Activated T-helper 9 cell treated with anti-CD3 and anti-CD28 coated beads, Interleukin-2, amount 50 U/mL, for 16 hours (primary cell): ENCODE measurements at places on chromosomes 5 and 9.

DNA sequence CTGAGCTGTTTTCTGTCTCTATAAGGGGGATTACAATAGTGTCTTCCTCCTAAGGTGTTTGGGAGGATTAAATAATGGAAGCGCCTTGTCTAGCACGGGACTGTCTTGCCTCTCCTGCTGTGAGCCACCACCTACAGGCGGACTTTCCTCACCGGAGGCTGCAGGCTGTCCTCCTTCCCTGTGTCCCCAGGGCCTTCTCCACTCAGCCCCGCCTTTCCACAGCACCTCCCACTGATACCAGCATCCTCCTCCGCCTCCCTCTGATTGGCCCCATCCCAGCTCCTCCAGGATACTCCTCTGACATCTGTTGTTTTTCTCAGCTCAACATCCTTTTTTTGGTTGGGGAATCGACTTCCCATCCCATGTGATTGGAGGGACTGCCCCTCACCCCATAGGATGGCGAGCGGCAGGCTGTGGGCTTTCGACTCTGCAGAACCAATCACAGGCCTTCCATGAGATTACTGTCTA is 851 bp upstream of the ZDHHC12 start:
- peak; percentile 25 for DNase-seq

DNA sequence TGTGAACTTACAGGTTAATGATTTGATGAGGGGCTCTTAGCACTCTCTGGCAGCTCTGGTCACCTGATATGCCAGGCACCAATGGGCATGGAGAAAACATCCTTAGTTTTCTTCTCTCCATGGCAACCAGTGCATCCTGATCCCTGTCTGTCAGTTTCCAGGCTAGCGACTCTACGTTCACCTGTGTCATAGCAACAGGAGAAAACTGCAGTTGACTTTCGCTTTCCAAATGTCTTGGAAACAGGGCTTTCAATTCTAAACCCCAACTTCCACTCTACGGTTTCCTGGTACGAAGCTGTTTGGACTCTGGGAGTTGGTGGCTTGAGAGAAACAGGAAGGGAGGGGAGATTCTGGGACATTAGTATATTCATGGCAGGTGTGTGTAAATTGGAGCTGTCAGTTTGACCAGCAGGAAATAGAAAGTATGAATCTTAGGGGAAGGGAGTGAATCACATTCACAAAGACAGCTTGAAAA is 74.4 kb downstream of the SLC28A3 start:
- no peak for DNase-seq

GRCh38 chr5:169022718-169023117 is 278.2 kb downstream of the SLIT3 start:
- no peak for DNase-seq

DNA sequence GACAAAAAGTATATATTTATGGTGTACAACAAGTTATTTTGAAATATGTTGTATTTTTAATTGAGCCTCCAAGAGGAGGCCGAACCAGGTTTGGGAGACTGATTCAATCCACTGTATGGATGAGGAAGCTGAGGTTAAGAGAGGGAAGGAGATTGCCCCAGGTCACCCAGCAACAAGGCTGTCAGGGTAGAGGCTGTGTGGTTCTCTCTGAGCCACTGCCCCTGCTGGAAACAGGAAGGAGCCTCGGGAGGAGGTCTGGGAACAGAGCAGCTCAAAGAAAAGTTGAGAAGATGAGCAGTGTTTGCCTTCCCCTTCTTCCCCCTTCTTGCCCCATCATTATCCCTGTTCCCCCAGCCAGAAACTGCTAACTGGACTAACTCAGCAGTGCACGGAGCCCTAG is 6.6 kb upstream of the FAT2 start:
- DNase-seq, result no peak

DNA sequence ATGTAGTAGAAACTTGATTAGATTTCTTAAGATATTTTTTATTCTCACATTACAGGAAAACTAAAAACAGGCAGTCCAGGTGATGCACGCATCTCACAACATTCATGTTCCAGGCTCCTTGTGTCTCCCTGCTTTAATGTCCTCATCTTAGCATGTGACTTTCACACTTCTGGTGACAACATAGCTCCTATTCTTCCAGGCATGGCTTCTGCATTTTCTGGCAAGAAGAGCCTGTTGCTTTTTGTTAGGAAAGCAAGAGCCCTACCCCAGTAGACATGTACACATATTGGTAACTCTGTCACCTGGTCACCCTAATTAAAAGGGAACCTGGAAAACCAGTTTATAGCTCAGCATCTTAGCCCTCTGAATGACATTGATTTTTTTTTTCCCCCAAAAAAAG is 92.5 kb downstream of the PPIC start:
- DNase-seq, result no peak

GRCh38 chr5:140025736-140026135 is 17.4 kb downstream of the NRG2 start:
- no peak for DNase-seq

DNA sequence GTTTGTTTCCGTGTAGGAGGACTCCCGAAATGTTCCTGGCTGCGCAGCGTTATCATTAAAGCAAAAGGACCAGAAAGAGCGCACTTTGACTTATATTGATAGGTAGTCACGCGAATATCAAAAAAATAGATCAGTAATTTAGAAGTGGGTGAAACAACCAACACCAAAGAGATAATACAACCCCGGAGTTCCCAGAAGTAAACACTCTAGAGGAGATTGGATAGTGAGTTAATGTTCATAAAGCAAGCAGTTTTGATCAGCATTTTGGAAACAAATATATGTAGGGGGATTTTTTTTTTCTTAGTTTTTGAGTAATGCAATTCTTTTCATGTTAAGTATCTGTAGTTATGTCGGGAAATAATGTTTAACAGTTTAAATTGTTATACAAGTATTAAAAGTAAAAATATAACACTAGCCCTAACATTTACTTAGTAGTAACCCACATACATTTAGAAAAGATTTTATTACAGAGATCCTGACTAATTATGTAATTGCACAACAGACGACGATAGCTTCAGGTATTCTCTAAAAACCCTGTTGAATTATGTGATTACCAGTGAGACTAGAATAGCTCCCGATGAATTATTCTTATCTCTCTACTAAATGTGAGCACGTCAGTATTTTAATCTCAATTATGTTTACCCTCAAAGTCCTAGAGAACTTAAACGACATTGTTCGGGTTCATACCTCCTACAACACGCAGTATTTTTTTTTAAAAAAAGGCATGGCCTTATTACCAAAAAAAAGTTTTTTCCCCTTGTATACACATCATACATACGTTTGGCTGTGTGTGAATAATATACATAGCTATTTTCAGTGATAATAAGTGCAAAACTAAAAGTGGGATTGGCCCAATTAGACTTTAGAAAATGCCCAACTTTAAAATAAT is 9.4 kb upstream of the NFIB start:
- DNase-seq, result no peak

- DNase-seq, result no peak
Observed at GRCh38 chr5:150180241-150181026, 9.4 kb upstream of the SLC6A7 start.

- no peak for DNase-seq
Observed at GRCh38 chr5:171969288-171969880, 37.1 kb downstream of the FBXW11 start.

- DNase-seq, result no peak
Observed at GRCh38 chr5:83107692-83108420, 30.5 kb downstream of the XRCC4 start.

DNA sequence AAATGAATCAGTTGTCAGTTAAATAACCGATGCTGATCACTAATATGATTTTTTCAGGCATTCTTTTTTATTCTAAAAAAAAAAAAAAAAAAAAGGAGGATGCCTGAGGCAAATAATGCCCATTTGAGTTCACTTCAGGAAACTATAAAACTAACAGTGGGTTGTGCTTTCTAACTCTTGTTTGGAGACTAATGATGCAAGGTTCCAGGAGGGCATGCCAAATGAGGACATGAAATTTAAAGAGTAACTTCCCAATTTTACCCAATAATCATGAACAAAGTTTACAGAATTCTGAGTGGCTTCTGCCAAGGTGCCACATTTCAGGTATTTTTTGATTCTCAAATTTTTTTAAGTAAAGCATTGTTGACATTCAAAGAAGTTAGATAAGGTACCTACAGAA is 41.0 kb downstream of the CEP120 start:
- DNase-seq, result no peak

DNA sequence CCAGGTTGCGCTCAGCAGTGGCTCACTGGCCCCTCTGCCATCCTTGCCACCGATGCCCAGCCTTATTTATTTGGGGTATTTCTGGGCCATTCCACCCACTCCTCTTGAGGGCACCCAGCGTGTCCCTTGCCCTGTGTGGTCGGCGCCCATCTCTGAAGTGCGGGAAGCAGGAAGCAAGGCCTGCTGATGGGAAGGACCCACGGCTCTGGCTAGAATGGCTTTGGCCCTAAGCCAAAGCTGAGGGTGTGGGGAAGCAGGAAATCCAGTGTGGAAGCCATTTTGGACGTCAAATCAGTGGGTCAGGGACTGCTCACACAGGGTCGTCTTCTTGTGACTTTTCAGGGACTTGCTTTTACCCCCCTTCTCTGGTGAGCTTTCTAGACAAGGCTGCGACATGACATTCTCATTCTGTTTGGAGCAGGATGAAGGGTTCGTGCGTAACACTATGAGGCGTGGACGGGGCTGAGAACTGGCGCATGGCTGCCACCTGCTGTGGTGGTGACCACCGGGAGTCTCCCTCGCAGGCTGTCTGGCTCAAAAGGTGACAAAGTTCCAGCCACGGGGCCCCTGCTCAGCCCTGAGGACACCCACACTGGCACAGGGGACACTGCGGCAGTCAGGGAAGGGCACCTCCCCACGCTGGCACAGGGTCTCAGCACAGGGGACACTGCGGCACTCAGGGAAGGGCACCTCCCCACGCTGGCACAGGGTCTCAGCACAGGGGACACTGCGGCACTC is 50.7 kb upstream of the NKD2 start:
- DNase-seq, result no peak

DNA sequence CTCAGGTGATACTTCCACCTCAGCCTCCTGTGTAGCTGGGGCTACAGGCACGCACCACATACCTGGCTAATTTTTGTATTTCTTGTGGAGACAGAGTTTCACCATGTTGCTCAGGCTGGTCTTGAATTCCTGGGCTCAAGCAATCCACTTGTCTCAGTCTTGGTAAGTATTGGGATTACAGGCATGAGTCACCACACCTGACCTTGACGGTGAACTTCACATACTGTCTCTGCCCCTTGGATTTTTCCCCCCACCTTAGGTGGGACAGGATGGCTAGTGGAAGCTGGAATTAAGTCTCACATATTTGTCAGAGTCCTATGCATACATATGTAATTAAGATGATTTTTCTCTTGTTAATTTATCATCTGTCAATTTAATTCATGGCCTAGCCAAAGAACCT is 20.9 kb upstream of the RFK start:
- DNase-seq, result no peak

GRCh38 chr5:167947306-167947705 is 344.1 kb upstream of the WWC1 start:
- DNase-seq, result no peak

- DNase-seq, result no peak
Observed at GRCh38 chr9:135701067-135701958, 672 bp upstream of the KCNT1 start.

GRCh38 chr5:107672211-107673038 is 1.7 kb upstream of the EFNA5 start:
- DNase-seq, result no peak

GRCh38 chr5:154334406-154335064 is 111.3 kb upstream of the SAP30L start:
- DNase-seq, result no peak

DNA sequence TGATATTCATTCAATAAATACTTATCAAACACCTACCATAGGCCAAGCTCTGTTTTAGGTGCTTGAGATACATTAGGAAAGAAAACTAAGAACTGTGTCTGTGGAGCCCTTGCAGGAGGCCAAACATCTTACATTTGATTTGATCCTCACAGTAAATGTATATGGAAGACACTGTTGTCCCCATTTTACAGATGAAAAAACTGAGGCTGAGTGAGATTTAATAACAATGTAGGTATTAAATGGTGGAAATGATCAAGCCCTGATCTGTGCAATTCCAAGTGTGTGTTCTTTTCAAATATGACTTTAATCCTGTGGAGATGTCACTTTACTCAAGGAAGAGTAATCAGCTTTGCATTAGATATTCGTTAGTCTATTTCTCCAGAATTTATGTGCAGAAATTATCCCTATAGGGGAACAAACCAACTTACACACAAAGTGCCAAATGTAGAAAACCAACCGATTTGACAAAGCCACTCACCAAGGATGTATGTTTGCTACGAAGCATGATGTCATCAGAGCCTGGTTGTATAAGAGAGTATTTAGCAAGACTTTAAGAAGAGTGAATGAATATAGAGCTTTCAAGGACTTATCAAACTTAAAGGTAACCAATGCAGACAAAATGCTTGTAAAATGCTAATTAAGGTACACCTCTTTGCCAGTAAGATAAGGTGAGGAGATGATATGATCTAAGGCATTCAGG is 153.9 kb upstream of the NFIB start:
- DNase-seq, result no peak

GRCh38 chr5:163912046-163912445 is 406.6 kb downstream of the MAT2B start:
- DNase-seq, result no peak

DNA sequence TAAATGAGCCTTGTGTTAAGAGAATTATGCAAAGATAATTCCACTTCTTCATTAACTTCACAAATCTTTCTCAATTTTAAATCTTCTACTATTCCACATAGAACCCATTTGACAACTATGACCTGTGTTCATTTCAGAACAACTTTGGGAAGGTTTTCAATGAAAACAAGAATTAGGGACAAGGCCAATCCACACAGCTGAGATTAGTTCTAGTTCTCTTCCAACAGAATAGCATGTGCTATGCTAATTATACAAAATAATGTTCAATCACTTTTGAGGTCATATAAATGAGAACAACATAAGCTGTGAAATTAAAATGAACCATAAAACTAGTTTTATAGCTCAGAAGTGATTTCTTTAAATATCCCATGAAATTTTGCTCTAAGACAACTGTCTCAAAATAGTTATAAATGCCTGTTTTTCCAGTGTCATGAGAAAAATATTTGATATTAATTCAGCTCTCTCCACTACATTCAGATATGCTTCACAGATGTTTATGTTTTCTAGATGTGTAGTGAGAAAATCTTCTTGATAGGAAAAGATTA is 7.2 kb upstream of the LHFPL2 start:
- no peak for DNase-seq

- DNase-seq, result no peak
Observed at GRCh38 chr9:73006986-73007385, 54.1 kb upstream of the ALDH1A1 start.

GRCh38 chr5:35902046-35902672 is 36.3 kb downstream of the CAPSL start:
- DNase-seq, result no peak

GRCh38 chr9:4110562-4110961 is 189.3 kb downstream of the GLIS3 start:
- no peak for DNase-seq

GRCh38 chr9:134223591-134224122 is 59.3 kb upstream of the RNU6ATAC start:
- DNase-seq, result no peak

DNA sequence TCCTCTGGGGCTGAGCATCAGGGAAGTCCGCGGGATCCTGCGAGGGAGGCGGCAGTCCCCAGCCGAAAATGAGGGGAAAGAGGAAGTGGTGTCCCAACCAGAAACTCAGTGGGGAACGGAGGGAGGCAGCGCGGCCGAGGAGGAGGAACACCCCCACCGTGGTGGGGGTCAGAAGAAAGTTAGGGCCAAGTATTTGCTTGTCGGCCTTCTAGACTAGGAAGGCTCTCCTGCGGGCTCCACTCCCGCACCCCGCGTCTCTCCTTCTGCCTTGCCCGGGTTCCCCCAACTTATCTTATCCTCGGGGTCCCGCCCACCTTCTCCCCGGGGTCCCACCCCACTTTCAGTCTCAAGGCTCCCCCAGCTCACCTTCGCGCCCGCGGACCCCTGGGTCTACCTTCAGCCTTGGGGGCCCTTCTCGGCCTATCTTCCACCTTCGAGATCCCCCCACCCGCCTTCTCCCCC is 557 bp upstream of the PHF2 start:
- DNase-seq, result no peak
